ENCODE measurements at places on chromosomes 12 and 14. TPM values are rescaled to one million over a fixed set of nuclear protein-coding genes. Genes with fewer than 3 reads are reported as not detected.
A peak's percentile ranks its signal among the peaks of the same experiment; 100 is the strongest.

DNA sequence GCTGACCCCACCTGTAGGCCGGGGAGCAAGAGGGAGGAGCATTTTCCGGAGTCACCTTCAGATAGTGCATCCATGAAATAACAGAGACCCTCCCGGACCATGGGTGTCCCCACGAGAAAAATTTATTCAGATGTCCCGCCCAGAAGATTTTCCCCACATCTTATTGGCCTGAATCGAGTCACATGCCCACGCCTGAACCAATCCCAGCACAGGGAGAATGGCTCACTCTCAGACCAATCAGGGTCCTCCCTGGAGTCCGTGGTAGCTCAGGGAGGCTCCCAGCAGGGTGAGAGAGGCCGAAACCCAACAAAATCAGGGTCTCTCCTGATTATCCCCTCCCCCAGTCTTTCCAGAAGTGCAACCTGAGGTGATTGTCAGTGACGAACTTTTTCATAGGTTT is 16.4 kb upstream of the NCOR2 start:
- DNase-seq: no peak

- DNase-seq: no peak
Observed at GRCh38 chr12:108847705-108848104, 9.7 kb downstream of the SSH1 start.

Gene MYO1H
- total RNA-seq: not detected

DNA sequence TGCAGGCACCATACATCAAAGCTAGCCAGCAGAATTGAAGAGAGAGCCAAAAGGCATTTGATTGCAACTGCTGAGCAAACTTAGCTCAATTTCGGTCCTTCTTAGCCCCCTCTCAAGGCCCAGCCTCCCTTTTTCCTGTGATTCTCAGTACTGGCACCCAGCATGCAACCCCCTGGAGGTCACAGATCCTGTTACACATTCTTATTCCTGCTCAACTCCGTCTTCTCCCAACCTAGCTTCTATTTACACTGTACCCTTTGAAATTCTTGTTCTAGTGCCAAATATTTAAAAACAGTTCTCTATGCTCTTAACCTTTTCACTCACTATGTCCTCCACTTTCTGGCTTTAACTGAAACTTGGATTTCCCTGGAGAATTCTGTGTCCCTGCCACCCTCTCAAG is 131.3 kb upstream of the CPSF6 start:
- no peak for DNase-seq

GRCh38 chr14:42508209-42508946 is 901.7 kb downstream of the LRFN5 start:
- DNase-seq: no peak

- DNase-seq: no peak
Observed at GRCh38 chr14:58659846-58660245, 22.1 kb downstream of the DACT1 start.

- no peak for DNase-seq
Observed at GRCh38 chr14:64763085-64763782, 59.0 kb downstream of the PLEKHG3 start.

DNA sequence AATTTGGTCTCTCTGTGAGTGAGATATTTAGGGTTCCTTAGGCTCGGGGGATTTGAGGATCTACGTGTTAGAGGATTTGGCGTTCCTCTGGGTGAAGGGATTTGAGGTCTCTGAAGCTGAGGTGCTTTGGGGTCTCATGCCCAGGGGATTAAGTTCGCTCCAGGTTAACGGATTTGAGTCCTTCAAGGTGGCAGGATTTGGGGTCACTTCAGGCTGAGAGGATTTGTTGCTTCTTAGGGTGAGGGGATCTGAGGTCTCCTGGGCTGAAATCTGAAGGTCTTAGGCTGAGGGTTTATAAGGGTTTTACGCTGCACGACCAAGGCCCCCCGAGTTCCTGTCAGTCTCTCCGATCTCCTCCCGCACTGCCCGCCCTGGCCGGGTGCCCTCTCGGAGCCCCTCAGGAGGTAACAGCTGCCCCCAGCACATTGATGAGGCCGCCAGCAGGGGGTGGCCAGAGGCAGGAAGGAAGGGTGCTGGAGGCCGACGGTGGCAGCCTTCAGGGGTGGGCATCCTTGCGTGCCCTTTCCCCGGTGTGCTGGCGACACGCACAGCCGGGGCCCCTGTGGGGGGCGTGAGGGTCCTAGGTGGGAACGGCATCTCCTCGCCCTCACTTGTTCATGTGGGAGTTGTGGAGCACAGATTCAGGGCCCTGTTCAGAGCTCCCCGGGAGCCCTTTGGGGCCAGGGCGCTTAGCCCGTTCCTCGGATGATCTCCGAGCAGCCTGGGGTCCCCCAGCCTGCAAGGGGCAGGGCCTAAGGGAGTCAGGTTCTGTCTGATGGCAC is 14.3 kb downstream of the CEP170B start:
- no peak for DNase-seq

DNA sequence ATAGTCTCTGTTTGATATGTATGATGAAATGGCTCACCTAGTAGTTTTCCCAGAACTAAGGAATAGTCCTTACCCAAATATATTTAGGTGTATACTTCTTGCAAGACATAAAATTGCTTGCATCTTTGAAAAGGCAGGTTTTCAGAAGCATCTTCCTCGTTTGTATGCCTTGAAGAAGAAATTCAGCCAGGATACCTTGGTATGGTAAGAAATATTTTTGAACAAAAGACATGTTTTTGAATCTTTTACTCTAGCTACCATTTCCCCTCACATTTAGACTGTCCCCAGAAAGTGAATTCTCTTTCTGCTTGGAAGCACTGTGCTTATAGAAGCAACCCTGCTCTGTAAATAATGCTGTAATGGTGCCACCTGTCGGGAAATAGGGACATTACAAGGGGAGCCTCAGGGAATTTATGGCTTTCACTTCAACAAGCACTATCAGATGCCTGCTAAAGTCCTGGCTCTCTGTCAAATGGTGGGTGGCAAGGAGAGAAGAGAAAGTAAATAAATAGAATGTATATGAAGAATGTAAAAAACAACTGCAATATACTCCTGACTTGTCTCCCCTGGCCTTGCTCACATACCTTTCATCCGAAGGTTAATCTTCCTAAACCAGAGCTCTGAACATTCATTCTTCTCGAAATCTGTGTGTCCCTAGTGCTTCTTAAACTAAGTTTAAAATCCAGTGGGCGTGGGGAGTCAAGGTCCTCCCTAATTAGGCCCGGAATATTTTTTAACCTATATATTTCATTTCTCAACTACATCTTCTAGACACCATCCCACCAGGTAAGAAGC is 6.1 kb downstream of the CCDC184 start:
- peak; percentile 60 for DNase-seq

- DNase-seq: no peak
Observed at GRCh38 chr12:124415064-124415463, 120.2 kb downstream of the RFLNA start.

GRCh38 chr14:63840981-63841380 is 11.8 kb upstream of the SYNE2 start:
- DNase-seq: no peak

- no peak for DNase-seq
Observed at GRCh38 chr12:118098911-118099671, 4.7 kb downstream of the VSIG10 start.

Gene L2HGDH
- total RNA-seq: 3.1 TPM

Gene HELB
- total RNA-seq: 1.3 TPM

DNA sequence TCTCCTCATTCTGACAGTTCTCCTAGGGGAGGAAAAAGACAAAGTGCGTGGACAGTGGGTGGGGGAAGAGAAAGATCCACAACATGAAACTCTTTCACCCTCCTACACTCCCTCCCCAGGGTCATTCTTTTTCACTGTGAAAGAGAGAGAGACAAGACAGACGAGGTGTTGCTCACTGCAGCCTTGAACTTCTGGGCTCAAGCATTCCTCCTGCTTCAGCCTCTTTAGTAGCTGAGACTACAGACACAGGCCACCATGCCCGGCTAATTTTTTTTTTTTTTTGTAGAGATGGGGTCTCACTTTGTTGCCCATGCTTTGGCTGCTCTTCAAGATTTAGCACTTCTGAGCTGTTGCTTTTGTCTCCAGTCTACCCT is 2.7 kb downstream of the GPX2 start:
- DNase-seq: no peak

DNA sequence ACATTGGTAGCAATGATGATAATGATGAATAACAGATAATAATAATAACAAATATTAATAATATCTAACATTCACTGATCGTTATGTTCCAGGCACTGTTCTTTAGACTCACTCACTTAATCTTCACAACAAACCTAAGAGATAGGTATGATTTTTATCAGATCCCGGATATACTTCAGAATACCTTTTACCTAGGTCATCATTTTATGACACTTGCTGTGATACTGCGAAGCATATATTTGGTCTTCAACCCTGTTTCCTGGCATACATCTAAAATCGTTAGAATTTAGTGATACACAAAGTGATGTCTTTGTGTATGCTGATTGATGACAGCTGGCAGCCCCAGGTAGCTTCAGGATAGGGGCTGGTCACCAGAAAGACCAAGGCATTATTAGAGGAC is 46.1 kb downstream of the SLC41A2 start:
- no peak for DNase-seq
